ENCODE measurements at places on chromosomes 12 and 14.

DNA sequence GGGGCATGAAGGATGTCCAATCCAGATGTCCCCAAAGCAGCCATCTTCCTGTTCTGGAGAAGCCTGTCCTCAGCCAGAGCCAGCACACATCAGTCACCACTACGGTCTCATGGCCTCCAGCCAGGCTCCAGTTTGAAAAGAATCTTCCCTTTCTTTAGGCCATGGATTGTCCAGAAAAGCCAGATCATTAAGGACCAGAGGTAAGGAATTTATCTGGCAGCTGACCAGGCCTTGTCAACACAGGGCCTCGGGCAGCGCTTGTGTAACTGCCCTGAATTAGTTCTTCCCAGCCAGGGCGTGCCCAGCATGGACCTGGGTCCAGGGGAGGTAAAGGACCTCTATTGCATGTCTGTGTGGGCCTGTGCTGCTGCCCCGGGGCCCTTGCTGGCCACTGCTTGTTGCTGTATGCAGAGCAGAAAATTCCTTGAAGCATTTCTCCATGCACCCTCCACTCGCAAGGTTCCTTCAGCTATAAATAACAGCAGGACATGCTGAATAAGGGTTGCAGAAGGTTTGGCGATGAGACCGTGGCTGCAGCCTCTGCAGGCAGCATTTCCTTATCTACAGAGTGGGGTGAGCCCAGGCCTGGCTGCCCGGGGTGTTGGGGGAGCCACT, 21.7 kb upstream of the VPS37B start:
- DNase-seq: no peak

DNA sequence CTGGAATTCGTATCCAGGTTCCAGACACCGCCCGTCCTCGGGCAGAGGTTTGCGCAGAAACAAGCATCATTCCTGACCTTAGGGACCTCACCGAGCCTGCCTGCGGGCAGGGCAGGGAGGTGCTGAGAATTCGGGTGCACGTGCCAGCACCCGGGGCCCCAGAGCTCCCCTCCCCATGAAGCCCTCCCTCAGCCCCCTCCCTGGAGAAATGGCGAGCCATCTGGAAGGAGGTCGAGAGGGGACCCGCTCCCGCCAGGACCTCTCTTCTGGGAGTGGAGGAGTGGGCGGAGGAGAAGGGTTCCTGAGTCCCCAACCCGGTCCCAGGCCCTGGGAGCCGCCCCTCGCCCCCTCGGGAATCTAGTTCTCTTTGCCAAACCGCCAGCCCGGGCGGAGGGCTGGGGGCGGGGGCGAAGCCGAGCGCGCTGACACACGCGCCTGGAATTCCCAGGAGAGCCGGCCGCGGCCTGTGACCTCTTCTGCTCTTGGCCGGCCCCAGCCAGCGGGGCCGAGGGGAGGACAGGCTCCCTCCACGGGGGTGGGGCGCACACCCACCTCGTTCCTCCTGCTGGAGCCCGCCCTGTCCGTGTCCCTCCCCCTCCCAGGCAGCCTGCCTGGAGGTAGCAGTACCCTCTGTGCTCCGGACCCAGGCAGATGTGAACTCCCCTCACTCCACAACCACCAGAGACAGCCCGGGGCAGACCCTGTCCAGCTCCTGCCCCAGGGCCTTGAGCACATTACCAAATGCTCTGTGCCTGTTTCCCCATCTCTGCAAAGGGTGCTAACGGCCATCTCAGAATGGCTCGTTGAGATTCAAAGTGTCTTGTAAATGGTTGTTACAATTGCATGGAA, 23.0 kb upstream of the GPR132 start:
- no peak for DNase-seq

- DNase-seq: peak; percentile 95
Measured at GRCh38 chr12:118376089-118377020, at the start of gene SUDS3. SUDS3 (plus strand) TSS chr12:118376555; CDS start chr12:118376692, 137 bp downstream.

GRCh38 chr14:94890785-94891184, 120.9 kb upstream of the GSC start:
- no peak for DNase-seq

GRCh38 chr12:111338096-111338495, 30.8 kb downstream of the PHETA1 start:
- DNase-seq: no peak

DNA sequence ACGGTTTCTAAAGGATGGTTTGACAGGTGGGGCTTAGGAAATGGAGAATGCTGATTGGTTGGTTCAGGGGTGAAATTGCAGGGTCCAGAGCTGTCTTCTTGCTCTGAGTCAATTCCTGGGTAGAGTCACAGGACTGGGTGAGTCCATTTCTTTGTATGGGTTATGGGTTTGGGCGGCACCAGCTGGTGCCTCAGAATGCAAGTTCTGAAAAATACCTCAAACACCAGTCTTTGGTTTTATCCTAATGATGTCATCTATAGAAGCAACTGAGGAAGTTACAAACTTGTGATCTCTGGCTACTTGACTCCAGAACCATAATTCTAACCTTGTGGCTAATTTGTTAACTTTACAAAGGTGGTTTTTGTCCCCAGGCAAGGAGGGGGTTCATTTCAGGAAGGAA, 47.6 kb upstream of the EIF5 start:
- no peak for DNase-seq

DNA sequence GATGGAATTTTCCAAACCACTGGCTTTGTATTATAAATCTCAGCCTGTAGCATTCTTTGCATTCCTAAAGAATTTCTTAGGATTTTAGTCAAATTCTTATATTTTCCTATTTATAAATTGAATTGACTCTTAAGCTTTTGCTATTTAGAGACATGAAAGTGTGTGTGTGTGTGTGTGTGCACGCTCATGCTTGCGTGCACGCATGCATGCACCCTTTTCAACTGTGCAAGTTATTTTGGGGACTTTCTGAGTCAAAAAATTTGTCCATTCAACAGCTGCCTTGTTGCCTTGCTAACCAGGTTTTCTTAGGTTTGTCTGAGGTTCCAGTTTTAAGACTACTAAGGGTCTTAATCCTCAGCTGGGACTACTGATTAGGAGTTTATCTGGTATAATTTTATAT, 42.6 kb downstream of the GPATCH2L start:
- DNase-seq: no peak
